Stimulated activated CD8-positive, alpha-beta memory T cell treated with anti-CD3 and anti-CD28 coated beads, Interleukin-7, amount 100 ng/mL, for 24 hours (primary cell): ENCODE measurements at places on chromosomes 7 and 10.

- no peak for DNase-seq
Measured at GRCh38 chr7:39688611-39689480, 65.5 kb downstream of the RALA start.

- no peak for DNase-seq
Measured at GRCh38 chr10:124346831-124347230, 71.9 kb downstream of the OAT start.

GRCh38 chr10:11025978-11026377 lies 8.3 kb downstream of the CELF2 start:
- DNase-seq: no peak

DNA sequence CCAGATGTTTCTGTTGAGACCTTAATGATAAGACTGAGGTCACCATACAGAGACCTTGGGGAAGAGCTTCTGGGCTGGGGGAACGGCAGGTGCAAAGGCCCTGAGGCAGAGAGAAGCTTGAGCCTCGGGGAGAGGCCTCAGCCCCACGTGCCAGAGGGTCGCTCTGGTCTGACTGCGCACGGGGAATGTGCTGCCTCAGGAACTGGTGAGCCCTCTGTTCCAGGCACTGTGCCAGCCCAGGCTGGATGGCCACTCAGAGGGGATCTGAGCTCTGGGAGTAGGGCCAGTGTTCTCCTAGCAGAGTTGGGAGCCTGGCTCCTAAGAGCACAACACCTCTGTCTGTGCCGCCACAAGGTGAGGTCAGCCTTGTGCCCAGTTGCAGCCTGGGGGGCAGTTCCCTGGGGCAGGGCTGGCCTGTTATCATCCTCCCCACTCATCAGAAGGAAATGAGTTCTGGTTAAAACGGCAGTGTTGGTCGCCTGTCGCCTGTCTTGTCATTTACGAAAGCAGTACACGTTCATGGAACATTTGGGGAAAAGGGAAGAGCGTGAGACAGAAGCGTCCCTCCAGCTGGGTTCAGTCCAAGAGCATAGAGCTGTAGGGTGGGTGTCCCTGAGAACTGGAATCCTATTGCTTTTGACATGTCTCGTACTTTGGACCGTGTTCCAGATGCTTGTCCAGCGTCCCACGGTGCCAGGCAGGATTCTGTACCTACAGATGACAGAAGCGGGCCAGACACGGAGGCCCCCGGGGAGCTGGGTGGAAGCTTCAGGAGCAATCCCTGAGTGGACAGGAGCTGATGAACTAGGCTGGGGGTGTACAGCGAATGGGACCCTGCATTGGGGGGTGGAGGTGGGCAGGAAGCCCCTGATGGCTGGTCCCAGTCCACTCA lies 4.3 kb downstream of the TTYH3 start:
- no peak for DNase-seq

GRCh38 chr7:12738665-12739064 lies 51.2 kb downstream of the ARL4A start:
- DNase-seq: no peak

GRCh38 chr10:59337201-59337652 lies 25.1 kb downstream of the FAM13C start:
- no peak for DNase-seq

DNA sequence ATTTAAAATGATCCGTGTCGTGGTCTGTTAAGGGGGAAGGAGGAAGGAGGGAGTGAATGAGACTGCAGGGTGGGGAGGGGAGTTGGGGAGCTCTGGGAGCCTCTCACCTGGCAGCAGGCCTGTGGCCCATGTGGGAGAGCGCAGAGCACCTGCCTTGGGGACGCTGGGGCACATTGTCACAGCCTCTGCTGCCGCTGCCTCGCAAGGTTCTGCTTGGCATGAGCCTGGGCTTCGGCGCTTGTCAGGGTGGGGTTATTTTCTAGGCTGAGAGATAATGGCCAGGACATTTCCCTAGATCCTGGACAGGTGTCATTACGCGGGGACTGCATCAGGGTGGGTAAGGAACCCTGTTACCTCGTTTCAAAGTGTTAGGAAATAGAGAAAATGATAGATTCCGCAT lies 2.2 kb upstream of the SUN1 start:
- no peak for DNase-seq

DNA sequence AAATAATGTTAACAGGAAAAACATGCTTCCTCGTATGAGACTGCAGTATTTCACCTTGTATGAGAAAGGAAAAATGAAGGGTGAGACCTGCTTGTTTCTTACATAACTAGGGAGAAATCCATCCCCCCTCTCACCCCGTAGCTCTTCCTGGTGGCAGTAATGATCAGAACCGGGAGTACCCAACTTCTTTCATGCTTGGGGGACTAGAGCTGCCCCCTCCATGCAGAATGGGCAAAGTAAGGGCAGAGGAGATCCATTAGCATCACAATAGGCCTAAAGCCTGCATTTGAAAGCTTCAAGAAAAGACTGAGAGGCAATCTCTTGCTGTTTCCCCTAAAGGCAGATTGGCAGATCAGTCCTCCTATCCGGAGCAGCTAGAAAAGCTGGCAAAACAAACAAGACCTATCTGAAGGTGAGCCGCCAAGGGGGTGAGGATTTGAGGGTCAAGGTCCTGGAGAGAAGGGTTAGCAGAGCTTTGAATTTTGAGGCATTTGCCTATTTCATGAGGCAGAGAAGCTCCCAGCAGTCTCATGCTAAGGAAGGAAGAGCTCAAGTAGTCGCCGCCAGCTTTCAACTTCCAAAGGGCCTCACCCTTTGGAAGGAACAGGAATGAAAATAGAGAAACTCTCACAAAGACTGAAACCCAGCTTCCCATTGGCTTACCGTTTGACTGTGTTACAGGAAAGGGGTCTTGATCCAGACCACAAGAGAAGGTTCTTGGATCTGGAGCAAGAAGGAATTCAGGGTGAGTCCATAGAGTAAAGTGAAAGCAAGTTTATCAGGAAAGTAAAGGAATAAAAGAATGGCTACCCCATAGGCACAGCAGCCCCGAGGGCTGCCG lies 36.2 kb downstream of the BAG3 start:
- DNase-seq: no peak

DNA sequence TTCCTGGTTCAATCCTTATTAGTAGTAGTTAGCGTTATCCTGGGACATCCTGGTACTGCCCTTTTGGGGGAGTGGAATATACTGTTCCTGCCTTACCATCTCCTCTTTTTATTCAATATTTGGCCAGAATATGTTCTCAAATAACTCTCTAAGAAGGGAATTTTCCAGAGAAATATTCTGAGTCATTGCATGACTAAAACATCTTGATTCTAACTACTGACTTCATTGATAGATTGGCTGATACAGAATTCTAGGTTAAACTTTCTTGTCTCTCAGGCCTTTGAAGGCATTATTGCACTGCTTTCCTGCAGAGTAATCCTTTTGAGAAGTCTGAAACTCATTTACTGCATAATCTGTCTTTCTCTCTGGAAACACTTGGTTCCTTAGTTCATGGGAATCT lies 275.5 kb upstream of the DGKB start:
- no peak for DNase-seq

DNA sequence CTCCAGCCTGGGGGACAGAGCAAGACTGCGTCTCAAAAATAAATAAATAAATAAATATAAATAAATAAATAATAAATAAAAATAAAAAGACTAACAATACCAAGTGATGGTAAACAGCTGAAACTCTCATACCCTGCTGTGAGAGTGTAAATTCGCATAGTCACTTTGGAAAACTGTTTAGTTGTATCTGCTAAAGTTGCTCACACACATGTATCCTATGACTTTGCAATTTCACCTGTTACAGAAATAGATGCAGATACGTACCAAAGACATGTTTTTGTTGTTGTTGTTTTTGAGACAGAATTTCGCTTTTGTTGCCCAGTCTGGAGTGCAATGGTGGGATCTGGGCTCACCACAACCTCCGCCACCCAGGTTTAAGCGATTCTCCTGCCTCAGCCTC lies 135.7 kb downstream of the IDE start:
- DNase-seq: no peak

GRCh38 chr10:4980793-4981192 lies 17.6 kb downstream of the AKR1C1 start:
- no peak for DNase-seq

GRCh38 chr10:88243202-88243744 lies 339.8 kb downstream of the RNLS start:
- DNase-seq: no peak

GRCh38 chr7:158649279-158649678 lies 55.3 kb downstream of the NCAPG2 start:
- DNase-seq: no peak

GRCh38 chr7:55690-56248 lies 136.6 kb upstream of the FAM20C start:
- no peak for DNase-seq

GRCh38 chr7:4856336-4857057 lies 5.3 kb downstream of the PAPOLB start:
- no peak for DNase-seq

GRCh38 chr10:73218431-73219191 lies 28.4 kb downstream of the DNAJC9 start:
- DNase-seq: no peak

- DNase-seq: no peak
Measured at GRCh38 chr7:153675131-153675530, 377.1 kb upstream of the DPP6 start.

DNA sequence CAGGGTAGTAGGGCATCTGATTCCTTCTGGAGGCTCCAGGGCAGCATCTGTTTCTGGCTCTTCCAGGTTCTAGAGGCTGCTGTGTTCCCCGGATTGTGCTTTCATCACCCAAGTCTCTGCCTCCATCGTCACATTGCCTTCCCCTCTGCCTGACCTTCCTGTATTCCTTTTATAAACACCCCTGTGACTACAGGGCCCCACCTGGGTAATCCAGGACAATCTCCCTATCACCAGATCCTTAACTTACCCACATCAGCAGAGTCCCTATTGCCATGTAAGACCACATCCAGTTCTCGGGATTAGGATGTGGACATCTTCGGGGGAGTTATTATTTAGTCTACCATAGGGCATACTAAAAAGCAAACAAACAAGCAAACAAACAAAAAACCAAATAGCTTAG lies 39.4 kb upstream of the AGR3 start:
- DNase-seq: no peak

DNA sequence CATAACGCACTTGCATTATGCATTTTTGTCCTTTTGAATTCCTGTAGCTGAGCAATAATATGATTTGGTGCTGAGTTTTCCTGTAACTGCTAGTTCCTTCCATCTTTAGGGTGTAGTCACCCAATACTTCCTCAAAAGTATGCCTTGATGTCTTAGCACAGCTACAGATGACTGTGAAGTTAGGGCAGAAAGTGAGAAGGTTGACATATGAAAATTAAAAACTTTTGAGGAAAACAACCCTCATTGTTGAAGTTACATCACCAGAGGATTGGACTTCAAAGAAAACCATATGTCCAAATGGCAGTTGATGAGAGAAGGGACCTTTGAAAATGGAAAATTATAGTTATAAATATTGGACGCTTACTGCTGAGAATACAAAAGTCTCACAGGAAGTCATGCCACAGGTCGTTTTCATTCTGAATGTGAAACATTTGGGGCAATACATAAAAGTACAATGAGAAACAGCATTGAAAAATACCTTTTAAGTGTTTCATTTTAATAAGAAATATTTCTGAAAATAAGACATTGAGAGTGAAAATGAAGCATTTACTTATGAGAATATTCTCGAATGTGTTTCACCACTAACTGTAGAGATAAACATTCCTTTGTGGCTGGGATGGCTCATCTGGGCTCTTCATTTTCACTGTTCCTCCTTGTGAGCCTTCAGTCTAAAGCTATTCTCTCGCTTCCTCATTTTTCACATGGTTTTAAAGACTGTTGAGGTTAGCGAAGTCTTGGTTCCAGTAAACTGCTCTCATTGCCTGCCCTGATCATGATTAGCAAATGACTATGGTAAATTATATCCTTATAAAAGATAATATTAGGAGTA lies 61.4 kb upstream of the NME8 start:
- DNase-seq: no peak

DNA sequence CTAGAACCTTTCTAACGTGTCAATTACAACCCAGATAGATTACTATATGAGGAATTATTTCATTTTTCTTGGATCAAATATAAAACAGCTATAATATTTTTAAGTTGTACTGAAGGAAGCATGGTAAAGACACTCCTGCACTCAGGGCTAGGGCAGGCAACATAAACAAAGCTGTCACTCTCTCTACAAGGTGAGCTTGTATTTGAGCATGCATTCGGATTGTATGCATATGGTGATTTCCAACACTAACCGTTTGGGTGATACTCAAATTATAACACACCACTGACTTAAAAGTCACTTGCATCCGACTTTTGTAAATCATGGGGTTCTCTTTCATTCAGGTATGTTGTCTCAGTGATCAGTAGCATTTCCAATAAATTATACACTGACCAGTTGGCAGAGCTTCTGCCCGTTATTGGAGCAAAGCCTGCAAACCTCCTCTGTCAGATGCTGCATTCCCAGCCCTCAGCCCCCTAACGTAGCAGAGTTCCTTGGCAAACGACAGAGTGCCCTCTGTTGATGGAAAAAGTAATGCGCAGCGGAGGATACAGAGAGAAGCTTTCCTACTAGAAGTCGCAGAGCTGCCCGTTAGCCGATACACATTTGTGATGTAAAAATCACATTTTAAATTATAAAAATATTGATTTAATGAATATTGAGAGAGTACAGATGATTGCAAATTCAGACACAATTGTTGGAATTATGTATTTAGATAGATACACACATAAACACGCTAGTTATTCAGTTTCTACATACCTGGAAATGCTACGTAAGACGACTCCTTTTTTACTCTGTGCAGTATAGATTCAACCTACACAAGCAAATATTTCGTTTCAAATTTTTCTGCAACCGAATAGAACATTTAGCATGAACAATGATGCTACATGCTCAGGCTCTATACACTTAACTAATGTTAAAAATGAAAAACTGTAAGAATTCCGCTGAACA lies 173.9 kb upstream of the SP4 start:
- DNase-seq: peak; percentile 4

- no peak for DNase-seq
Measured at GRCh38 chr7:50960621-50961310, 178.1 kb upstream of the GRB10 start.

DNA sequence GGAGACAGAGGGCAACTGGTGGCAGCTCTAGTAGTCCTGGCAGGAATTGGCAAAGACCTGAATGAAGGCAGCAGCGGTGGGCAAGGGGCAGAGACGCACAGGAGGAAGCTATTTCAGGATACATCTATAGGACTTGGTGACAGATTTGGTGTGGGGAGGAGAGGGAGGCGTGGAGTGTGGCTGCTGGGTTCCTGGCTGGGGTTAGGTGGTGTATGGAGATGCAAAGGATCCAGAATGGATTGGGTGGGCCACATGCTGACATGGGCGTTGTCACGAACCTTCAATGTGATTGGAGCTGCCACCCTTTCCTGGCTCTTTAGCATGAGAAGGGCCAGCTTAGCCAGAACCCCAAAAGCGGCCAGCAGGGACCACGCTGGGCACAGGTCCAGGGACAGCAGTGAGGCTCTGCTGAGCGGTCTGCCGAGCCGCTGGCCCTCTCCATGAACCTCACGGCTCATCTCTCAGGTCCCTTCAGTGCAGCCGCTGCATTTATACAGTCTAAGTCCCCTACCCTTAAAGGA lies 10.2 kb upstream of the ADCY1 start:
- DNase-seq: no peak

GRCh38 chr7:5429857-5430611 lies 6.4 kb upstream of the TNRC18 start:
- no peak for DNase-seq

- DNase-seq: no peak
Measured at GRCh38 chr10:125190946-125191345, 30.6 kb upstream of the CTBP2 start.

GRCh38 chr10:26243351-26243720 lies 26.8 kb downstream of the GAD2 start:
- no peak for DNase-seq

GRCh38 chr10:132443983-132444876 lies 47.2 kb downstream of the PWWP2B start:
- no peak for DNase-seq
